Retinal pigment epithelial cell (primary cell): ENCODE measurements at places on chromosomes 5 and 9.

DNA sequence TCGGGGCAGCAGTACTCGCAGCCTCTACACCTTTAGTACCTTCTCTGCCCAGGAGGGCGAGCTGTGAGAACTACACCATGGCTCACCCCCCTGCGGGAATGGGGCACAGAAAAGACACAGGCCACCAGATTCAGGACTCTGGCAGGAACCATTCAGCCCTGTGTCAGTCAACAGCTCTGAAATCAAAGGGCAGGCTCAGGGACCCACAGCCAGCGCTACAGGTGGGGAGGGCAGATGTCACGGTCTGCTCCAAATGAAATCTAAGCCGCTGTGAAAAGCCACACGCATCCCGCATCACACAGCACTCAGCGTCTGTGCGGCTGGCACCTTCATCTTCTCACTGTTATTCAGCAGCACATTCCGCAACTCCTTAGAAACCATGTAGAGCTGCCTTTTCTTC, 27.9 kb downstream of the NSUN2 start:
- no peak for DNase-seq

- DNase-seq, result no peak
These were observed 66.8 kb downstream of the AMBP start for GRCh38 chr9:114011313-114011712.

DNA sequence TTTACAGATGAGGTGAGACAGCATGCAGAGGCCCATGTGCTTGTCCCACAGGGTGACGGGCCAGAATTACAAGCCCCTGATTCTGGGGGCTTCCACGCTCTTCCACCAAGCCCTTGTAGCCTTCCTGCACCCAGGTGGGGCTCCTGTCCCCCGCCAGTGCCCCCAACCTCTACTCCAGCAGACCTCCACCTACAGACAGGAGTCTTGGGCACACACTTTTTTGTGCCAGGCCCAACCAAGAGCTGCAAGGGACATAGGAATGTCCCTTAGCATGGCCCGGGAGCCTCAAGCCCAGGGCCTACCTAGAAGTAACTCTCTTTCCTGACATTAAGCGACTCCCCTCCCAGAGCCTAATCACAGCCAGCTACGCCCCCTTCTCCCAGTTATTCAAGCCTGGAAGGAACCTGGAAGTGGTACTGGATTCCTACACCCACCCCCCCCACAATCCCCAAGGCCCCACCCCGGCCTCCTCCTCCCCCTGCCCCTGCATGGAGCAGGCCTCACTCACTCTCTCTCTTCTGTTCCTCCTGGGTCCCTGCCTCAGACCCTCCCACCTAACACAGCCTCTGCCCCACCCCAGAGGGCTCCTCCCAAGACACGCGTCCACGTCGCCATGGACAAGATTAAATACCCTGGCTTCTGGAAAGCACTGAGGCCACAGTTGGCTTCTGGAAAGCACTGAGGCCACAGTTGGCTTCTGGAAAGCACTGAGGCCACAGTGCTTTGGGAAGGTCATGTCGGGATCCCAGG, 30.5 kb downstream of the ADAMTS2 start:
- DNase-seq, result no peak

DNA sequence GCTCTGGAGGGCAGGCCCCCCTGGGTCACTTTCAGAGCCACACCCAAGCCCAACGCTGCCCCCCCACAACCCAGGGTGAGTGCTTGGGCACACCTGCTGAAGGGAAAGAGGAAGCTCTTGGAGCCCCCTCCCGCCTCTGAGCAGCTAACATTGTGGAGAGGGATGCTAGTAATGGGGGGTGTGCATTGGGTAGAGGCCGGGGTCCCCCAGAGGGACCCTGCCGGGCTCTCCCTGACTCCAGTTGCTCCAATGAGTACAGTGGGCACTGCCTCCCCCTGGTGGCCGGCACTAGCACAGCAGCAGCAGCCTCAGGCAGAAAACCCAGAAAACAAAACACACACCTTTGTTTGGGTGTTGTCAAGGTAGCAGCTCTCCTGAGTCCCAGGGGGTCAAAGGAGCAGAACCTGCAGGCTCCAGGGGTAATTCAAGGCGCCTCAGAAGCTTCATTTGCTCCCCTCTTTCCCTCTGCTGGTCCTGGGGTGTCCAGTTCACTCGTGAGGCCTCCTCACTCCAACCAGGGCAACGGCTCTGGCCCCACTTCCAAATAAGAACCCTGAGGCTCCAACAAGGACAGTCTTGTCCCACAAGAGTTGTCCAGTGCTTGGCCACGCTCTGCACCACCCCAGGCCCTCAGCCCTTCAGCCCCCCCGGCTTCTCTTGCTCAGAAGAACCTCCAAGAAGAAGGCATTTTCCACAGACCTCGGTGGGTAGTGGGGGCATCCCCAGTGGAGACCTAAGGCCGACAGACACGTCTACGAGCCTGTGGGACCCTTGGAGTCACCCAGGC, 16.1 kb downstream of the GBGT1 start:
- DNase-seq, result no peak

DNA sequence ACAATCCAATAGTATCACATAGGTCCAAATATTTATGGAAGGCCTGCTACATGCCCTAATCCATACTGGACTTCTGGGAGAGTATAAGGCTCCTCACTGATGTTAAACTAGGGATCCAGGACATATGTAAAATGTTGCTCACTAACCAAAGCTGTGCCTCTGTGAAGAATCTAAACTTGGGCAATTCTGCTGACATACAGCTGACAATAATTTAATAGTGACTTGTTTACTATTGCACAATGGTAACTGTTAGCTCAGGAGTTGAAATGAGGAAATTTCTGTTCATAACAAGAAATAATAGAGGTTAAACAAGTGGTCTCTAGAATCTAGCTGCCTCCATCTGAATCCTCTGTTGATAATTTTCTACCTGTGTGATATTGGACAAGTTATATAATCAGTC, 14.9 kb upstream of the CTXN3 start:
- no peak for DNase-seq

DNA sequence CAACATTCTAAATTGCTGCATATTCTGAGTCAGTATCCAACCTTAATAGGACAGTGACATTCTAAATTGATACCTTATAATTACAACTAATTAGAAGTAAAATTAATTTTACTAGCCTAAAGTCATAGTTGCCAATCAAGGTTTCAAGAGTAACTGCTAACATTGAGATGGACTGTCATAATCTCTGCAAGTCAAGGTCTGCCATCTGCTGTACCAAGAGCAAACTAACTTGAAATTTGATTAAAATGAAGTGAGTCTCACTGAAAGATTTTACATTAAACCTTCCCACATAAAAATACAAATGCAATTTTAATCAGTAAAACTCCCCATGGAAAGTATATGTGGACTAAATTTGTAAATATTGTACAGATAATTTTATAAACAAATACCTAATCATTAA, 235.3 kb downstream of the PRDM9 start:
- DNase-seq, result no peak

DNA sequence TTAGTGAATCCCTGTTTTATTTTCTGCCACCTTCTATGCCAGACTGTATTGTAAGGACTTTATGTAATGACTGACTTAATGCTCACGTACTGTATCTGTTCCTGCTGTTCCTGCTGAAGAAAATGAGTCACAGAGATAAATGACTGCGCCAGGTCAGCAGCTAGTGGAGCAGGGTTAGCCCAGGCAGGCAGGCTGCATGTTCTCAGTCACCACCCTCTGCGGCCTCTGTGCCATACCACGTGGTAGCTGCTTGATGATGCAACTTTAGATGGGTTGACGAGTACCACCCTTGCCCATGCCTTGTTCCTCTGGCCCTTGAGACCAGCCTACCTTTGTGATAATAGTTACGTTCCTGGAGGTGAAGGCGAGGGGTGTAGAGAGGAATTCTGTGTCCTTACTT, 161.9 kb downstream of the TRIO start:
- DNase-seq, result peak; percentile 58

- DNase-seq, result no peak
These were observed 33.5 kb downstream of the KCNMB1 start for GRCh38 chr5:170355601-170356098.

GRCh38 chr9:113590991-113591898, 127.7 kb downstream of the RGS3 start:
- no peak for DNase-seq

DNA sequence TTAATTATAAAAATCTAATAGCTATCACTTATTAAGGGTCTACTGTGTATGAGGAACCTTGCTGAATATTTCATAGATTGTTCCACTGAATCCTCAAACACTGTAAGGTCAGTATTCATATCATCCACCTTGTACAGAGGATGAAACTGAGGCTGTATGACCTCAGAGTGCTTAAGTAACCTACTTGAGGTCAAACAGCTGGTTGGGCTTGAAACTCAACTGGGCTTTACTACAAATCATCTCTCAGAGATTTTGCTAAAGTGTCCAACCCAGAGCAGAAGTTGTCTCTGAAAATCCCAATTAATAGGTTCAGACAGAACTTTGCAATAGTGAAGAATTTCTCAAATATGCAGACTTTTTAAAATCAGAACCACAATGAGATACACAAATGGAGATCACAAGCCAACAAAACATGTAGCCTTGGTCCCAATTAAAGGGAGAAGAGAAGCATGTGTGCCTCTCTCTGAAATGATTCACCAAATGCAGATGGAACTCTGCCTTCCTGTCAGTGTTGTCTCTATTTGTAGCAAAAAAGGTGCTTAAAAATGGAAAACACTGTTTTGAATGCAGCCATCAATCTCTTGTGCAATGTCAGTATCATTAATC, 131.4 kb downstream of the FAM114A2 start:
- DNase-seq, result no peak

DNA sequence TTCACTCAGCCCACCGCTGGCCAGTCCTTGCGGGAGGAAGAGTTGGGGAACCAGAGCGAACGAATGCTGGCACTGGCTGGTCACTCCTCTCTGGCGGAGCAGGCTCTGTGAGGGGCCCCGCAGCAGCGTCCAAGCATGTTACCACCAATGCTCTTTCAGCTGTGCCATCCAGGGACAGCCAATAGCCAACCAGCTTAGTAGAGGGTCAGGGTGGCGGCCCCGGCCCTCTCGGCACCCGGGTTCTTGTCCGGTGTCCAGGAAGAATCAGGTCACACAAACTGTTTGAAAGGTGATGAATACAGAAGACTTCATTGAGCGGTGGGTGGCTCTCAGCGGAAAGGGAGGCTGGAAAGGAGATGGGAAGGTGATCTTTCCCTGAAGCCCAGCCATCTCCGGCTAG, 135.3 kb downstream of the EGFLAM start:
- no peak for DNase-seq

- DNase-seq, result no peak
These were observed 16.5 kb downstream of the HSDL2 start for GRCh38 chr9:112396416-112396815.

DNA sequence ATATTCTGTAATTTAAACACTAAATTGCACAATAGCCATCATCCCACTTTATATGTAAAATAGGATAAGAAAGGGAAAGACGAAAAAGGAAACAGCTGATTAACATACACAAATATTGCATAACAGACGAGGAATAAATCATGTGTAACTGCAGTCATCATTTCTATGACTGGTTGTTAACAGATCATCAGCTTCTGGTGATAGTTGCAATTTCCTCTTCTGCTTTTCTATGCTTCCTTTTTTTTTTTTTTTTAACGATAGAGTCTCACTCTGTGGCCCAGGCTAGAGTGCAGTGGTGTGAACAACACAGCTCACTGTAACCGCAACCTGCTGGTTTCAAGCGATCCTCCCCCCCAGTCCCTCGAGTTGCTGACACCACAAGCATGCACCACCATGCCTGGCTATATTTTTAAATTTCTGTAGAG, 22.5 kb upstream of the JAKMIP2 start:
- DNase-seq, result no peak

GRCh38 chr5:172584638-172585037, 56.4 kb upstream of the NEURL1B start:
- no peak for DNase-seq

DNA sequence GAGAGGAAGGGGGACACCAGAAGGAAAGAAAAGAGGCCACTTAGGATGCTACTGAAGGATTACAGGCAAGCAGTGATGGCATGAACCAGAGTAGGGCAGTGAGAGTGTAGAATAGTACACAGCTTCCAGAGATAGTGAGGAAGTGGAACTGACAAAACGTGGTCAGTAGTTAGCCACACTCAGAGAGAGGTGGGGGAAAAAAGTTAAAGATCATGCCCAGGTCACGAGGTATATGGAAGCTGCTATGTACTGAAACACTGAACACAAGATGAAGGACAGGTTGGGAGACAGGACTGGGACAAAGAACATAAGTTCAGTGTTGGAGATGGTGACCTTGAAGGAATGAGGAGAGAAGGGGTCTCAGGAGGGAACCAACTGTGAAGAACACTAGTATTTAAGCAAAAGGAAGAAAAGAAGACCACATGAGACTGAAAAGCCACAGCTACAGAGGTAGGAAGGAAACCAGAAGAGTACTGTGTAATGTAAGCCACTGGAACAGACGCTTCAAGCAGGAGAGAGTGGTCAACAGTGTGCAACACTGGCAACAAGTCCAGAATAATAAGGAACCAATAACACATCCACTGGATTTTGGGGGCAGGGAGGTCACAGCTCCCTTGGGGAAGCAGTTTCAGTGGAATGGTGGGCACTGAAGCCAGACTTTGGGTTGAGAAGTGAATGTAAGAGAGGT, 45.5 kb downstream of the ELL2 start:
- no peak for DNase-seq

DNA sequence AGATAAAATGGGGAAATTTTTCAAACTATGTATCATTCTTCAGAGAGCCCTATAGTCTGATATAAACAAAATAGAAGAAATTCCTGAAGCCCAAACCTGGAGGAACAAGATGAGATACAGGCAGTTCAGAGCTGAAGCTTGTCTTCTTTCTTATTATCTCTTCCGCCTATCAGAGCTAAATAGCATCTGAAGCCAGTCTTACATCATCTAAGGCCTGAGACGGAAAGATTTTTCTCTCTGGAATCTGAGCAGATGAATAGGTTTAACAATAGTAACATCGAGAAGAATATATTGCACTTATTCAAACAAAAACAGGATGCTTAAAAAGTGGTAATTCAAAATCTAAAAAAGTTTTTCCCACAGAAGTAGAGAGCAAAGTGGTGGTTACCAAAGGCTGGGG, 59.8 kb downstream of the LPAR1 start:
- DNase-seq, result no peak

DNA sequence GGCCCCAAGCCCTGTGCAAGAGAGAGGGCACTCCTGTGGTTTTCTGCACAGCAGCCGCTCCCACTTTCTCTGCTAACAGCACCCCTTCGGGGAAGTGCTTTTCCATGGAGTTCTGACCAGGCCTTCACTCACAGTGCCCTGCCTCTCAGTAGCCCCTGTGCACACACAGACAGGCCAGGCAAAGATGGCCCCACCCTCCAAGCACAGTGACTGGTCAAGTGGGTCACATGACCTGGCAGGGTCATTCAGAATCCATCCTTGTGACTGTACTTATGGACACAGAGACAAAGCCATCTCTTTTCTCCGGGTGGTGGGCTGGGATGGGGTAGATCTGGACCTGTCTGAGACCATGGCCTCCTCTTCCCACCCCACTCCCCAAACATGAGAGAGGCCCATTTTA, 82.5 kb downstream of the PSD2 start:
- peak; percentile 22 for DNase-seq

DNA sequence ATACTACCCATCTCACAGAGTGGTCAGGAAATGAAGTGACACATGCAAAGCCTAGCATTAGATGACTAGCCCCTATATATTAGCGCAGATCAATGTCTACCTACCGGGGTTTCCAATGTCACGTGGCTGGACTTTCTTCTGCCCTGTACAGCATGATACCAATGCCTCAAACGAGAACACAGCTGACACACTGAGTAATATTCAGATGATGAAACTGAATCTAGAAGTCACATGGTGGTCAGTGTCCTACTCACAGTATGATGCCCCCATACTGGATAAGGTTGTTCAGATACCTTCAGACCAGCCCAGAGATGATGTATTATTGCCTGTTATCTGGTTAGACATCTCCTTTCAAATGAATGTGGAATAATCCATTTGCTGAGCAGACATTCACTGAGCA, 71.1 kb upstream of the FRRS1L start:
- DNase-seq, result no peak
